Stimulated activated CD8-positive, alpha-beta memory T cell treated with anti-CD3 and anti-CD28 coated beads, Interleukin-7, amount 100 ng/mL, for 48 hours (primary cell): ENCODE measurements at places on chromosomes 6 and 20.

DNA sequence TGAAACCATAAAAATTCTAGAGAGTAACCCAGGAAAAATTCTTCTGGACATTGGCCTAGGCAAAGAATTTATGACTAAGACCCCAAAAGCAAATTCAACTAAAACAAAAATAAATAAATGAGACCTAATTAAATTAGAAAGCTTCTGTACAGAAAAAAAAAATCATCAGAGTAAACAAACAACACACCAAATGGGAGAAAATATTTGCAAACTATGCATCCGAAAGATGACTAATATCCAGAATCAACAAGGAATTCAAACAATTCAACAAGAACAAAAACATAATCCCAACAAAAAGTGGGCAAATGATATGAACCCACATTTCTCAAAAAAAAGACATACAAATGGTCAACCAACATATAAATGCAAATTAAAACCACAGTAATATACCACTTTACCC is 242.6 kb upstream of the CDYL start:
- DNase-seq: no peak

DNA sequence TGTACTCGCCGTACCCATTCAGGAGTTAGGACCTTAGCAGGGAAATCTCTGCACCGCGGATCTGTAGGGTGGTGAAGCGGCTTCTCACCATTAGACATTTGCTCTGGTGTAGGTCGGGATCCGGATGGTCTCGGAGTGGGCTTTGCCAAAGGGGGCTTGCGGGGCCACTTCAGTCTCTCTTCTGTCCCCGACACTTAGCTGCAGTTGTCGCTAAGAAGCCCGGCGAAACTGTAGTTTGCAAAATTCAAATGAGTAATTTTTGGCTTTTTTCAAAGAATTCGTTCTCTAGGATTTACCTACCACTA is 433 bp downstream of the QRSL1 start:
- DNase-seq: no peak

GRCh38 chr6:110387986-110388385 is 27.4 kb downstream of the DDO start:
- no peak for DNase-seq

DNA sequence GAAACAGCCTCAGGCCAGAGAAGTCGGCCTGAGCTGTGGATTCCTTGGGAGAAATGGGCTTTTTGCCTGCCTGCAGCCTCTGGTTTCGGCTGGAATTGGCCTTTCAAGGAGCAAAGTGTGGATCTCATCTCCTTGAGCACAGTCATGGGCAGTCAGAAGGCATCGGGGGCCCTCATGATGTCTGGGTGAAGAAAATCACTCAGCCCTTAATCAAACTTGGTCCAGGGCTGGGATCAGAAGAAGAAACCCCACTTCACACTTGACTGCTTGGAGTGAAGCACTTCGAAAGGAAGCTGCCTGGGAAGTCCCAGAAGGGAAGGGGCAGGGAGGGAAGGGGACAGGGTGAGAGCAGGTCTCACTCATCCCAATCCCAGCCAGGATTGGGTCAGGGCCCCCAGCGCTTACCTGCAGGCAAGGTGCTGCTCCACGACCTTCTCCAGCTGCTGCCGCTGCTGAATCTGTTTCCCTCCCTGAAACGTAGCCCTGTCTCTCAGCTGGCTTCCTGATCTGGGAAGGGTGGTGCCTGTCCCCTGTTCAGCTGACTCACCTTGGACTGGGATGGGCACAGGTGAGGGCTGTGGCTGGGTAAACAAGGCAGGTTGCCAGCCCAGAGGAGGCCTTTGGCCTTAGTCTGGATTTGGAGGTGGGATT is at the start of gene SDCBP2:
Gene SDCBP2 (minus strand): TSS at position 460 of the 651 bp plus-strand sequence. CDS start 8,723 bp downstream, outside the sequence.
- no peak for DNase-seq

DNA sequence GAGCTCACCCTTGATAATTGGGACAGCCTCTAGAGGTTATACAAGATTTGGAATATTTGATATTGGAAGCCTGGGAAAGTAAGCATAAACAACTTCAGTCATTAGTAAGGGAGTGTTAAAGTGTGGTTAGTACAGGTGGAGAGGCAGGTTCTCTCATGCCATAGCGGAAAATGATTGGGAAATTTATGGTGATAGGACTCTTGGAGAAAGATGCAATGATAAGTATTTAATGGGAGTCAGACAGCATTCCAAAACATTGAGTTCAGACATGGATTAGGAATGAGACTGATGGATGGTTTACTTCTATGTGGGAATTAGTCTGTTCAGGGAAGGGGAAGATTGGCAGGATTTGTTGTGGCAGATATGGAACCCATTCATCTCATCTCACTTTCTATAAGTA is 152.7 kb downstream of the MCHR2 start:
- DNase-seq: no peak

- DNase-seq: no peak
Measured at GRCh38 chr6:3648724-3649123, 102.8 kb downstream of the PXDC1 start.

DNA sequence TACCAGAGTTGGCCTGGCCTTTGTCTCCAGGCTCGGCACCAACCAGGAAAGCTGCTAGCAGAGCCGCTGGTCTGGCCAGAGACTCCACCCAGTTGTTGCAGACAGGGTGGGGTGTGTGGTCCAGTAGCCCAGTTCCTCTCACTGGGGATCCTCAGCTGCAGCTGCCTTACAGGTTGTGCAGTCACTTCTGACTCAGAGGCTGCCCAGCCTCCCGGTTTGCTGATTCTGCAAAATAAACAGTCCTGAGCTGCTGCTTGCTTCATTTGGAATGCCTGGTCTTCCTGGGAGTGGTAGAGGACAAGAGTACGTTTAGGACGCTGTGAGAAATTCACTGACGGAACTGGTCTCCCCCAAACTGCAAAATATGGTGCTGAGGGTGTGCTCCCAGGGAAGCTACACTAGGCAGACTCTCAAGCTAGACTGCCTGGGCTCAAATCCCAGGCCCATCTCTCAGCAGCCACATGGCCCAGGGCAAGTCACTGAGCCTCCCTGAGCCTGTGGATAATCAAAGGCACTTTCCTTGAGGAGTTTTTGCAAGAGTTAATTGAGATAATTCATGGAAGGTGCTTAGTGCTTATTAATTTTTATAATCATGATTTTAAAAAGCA is 246.1 kb downstream of the TFAP2C start:
- no peak for DNase-seq

GRCh38 chr20:34543463-34544056 is 15.0 kb upstream of the MAP1LC3A start:
- no peak for DNase-seq

GRCh38 chr6:22367346-22367745 is 70.5 kb upstream of the PRL start:
- no peak for DNase-seq
